ENCODE measurements at places on chromosomes 2 and 18. TPM values are rescaled to one million over a fixed set of nuclear protein-coding genes. Genes with fewer than 3 reads are reported as not detected.

ALLC gene
- polyA plus RNA-seq: 1.4 TPM

DNA sequence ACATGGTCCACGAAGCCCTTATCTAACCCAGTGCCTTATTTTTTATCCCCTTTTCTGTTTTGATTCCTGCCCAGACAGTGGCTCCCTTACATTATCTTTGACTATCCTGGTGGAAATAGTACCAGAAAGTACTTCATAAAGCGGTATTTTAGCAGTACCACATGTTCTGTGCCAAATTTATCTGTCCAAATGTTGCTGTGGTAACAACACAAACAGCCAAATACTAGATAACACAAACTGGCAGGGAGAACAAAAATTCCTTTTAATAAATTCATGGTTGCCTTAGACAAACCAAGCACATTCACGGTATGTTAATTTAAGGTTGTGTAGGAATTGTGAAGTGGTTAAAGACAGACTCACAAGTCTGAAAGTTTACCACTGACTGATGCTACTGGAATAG lies 187.9 kb upstream of the LHCGR start:
- peaks cover 8% of the 10 kb centered on the region for H3K4me1 ChIP-seq
- no peak for DNase-seq
- H3K27ac ChIP-seq: no peak overlapping the region
- H3K4me3 ChIP-seq: no peak overlapping the region

GRCh38 chr2:20596193-20596972 lies 54.5 kb downstream of the HS1BP3 start:
- H3K27ac ChIP-seq: no peak overlapping the region
- H3K4me1 ChIP-seq: no peaks in the 10 kb centered on the region
- no peak overlapping the region for H3K4me3 ChIP-seq
- DNase-seq: peak; percentile 6
- H3K27me3 ChIP-seq: no peaks in the 10 kb centered on the region
- no peaks in the 10 kb centered on the region for H3K36me3 ChIP-seq

DNA sequence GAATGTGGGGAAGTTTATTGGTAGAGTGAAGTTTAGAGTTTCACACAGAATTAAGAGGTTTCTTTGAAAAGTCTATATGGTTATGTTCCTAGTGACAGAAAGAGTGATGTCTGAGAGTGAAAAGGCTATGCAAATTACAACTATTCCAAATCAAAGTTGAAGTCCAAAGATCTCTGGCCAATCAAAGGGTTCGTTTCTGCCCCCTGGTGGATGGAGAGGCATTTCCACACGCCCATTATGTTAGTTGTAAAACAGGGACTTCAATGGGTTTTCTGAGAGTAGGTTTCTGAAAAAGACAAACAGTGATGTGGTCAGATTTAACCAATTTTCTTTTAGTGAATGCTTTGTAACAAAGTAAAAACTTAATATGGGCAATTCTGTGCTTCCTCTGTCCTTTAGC lies 441.5 kb upstream of the POU3F3 start:
- no peak for DNase-seq
- H3K4me1 ChIP-seq: no peaks in the 10 kb centered on the region
- H3K4me3 ChIP-seq: no peak overlapping the region

GRCh38 chr18:77749089-77749488 lies 499.4 kb downstream of the GALR1 start:
- no peak overlapping the region for H3K4me3 ChIP-seq
- H3K36me3 ChIP-seq: no peaks in the 10 kb centered on the region
- DNase-seq: no peak
- no peaks in the 10 kb centered on the region for H3K4me1 ChIP-seq
- no peaks in the 10 kb centered on the region for H3K27me3 ChIP-seq
- no peak overlapping the region for H3K27ac ChIP-seq

- H3K27me3 ChIP-seq: no peaks in the 10 kb centered on the region
- DNase-seq: no peak
- H3K36me3 ChIP-seq: no peaks in the 10 kb centered on the region
These were observed 63.0 kb downstream of the NPAS2 start for GRCh38 chr2:100882645-100883613.

- H3K27me3 ChIP-seq: no peaks in the 10 kb centered on the region
- H3K27ac ChIP-seq: no peak overlapping the region
- no peaks in the 10 kb centered on the region for H3K36me3 ChIP-seq
- no peak for DNase-seq
- no peak overlapping the region for H3K4me3 ChIP-seq
- H3K4me1 ChIP-seq: no peaks in the 10 kb centered on the region
These were observed 58.3 kb downstream of the BCL11A start for GRCh38 chr2:60495041-60495625.

GLI2 gene
- polyA plus RNA-seq: 0.88 TPM

FMNL2 gene
- polyA plus RNA-seq: 10.7 TPM
